ENCODE measurements at places on chromosomes 4 and X.

DNA sequence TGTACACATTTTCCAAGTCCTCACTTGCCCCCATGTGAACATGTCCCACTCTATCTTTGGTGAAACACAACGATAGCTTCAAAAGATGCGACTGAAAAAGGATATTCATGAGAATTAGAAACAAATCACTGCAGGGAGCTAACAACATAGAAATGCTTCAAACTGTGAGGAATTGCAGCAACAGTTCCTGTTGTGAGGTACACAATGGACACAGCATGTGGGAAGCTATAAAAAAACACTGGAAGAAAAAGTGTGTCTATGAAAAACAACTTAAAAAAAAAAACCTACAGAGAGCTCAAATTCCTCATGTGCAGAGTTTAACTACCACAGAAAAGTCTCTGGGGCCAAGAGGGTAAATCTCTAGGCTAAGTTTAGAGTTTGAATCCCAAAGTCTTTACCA lies 51.6 kb upstream of the BLTP1 start:
- DNase-seq: no peak

GRCh38 chr4:13309751-13310150 lies 174.4 kb downstream of the RAB28 start:
- no peak for DNase-seq

DNA sequence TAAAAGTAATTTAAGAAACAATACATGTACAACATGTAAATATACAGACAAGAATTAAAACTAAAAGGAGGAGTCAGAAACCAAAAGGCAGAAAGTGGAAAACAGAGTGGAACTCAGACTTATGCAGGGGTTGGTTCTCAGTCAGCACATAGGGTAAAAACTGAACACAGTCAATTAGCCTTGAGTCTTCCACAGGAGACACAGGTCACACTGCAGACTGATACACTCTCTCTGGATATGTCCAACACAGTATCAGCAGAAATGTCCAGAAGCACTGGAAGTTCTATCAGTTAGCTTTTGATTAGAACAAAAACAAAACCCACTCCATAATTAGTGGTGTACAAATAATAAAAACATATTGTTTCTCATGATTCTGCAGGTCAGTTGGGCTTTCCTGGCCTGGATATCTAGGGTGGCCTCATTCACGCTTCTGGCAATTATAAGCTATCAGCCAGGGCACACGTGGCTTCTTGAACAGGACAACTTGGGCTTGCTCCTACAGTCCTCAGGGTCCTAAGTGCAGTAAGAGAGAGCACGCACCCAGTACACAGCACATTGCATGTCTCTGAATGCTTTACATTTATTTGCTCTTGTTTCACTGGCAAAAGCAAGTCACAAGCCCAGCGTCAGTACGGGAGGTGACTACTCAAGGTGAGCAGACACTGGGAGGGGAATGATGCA lies 21.6 kb downstream of the TEC start:
- no peak for DNase-seq

- DNase-seq: no peak
Measured at GRCh38 chrX:127129510-127129909, 310.0 kb downstream of the PRR32 start.

- DNase-seq: no peak
Measured at GRCh38 chr4:29259556-29259955, 1460.6 kb upstream of the PCDH7 start.

DNA sequence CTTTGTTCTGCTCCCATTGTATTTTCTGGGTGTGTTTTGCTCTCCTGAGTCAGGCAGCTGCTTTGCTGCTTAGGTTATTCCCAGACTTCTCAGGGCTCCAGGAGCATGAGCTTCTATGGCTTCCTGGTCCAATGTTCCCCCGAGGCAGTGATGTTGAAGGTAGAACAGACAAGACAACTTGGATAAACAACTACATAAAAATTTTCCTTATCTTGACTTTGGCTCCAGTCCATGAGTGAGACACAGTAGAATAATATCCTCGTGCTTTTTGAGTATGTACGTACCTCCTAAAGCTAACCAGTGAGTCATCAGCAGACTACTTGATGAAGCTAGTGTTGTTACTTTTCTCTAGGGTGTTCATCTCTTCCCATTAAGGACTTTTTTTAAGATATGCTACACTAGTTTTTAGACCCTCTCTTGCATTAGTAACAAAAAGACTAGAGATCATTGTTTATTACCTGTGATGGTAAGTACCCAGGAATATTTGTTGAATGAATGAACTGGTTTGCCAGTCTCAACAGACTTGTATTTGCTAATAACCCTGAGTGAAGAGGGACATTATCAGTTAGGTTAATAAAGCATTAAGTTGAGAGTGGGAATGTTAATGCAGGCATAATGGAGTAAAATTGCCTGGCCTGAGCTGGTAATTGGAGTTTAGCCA lies 131.9 kb downstream of the FHIP1A start:
- DNase-seq: no peak

- DNase-seq: no peak
Measured at GRCh38 chrX:26442340-26442739, 226.4 kb downstream of the MAGEB5 start.

DNA sequence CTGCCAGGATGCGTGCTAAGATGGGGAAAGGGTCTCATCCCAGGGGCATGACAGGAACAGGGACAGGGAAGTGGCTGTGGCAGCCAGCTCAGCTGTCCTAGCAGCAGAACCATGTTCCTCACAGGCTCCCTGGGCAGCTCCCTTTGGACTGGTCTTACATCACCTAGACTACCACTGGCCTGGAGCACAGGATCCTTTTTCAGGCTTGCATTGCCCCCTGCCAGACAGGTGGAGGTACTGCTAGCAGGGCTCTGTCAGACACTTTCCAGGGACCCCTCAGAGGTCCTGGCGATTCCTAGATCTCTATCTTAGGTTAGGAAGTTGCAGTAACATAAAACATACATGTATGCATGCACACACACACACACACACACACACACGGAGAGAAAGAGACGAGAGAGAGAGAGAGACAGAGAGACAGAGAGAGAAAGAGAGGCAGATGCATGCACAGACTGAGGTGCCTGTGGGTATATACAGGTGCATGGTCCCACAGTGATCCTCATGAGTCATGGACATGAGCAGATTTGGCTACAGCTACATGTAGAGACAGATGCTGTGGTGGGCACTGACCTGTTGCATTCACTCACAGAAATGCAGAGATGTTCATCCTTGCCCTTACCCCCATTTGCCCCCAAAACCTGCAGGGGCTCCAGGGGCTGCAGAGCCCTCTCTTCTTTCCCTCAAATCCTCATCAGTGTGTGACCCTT lies 63.6 kb downstream of the STARD8 start:
- DNase-seq: peak; percentile 34

- DNase-seq: no peak
Measured at GRCh38 chrX:31459361-31459760, 387.5 kb upstream of the FTHL17 start.

GRCh38 chr4:187665086-187665485 lies 330.5 kb upstream of the ZFP42 start:
- no peak for DNase-seq

- no peak for DNase-seq
Measured at GRCh38 chr4:169098054-169098497, 88.0 kb upstream of the CBR4 start.

- no peak for DNase-seq
Measured at GRCh38 chr4:36088542-36088941, 155.8 kb downstream of the ARAP2 start.

- no peak for DNase-seq
Measured at GRCh38 chrX:136765821-136766356, 14.8 kb downstream of the ARHGEF6 start.

GRCh38 chrX:20007962-20008622 lies 17.2 kb upstream of the BCLAF3 start:
- no peak for DNase-seq

- DNase-seq: no peak
Measured at GRCh38 chrX:555725-556666, 74.6 kb upstream of the SHOX start.

- no peak for DNase-seq
Measured at GRCh38 chrX:30702736-30703135, 49.5 kb downstream of the GK start.

GRCh38 chrX:34656467-34656841 lies 631 bp downstream of the TMEM47 start:
- no peak for DNase-seq

DNA sequence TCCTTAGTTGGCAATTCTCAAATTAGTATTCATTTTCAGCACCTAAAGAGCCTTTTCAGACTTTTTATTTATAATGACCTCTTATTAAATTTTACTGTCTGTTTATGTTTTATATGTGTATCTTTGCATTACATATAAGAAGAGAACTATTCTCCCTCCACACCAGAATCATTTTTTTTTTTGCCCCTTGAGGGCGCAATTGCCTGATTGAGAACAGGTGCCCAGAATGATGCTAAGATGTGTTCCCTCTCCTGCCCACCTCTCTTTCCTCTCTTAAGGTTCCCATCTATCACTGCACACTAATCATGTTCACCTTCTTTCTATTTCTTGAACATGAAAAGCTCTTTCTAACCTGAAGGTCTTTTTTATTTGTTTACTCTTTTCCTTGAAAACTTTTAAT lies 44.2 kb upstream of the ADAM29 start:
- DNase-seq: no peak

DNA sequence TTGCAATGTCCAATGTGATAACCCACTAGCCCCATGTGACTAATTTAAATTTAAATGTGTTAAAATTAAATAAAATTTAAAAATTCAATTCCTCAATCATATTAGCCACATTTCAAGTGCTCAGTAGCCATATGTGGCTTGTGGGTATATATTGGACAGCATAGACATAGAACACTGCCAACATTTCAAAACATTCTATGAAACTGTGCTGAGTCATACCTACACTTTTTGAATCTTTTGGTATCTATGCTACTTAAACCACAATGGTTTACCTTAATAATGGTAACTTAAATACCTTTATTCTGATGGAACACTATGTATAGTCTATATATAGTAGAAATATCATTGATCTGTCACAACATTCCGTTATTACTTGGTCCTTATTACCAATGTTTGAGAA lies 223.4 kb upstream of the ATOH1 start:
- DNase-seq: no peak

DNA sequence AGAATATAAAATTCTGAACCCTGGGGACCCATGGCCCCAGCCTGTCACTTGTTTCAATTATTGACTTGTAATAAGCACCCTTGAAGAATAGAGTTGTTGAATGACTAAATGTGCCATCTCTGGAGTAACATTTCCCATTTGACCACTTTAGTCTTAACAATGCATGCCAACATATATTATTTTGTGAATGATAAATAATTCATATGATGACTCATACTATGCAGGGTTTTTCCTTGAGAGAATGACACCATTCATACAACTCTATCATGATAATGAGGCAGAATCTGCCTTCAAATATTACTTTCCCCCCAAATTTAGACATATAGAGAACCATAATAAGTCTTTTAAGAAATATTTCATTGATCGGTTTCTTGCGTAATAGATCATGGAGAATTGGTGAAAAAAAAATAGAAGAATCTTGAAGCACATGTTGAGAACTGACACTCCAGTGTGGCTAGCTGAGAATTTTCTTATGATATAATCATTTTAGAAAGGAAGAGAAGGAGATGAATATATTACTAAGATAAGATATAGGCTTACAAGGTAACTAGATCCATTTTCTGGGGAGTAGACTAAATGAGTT lies 404.5 kb downstream of the GRXCR1 start:
- no peak for DNase-seq

DNA sequence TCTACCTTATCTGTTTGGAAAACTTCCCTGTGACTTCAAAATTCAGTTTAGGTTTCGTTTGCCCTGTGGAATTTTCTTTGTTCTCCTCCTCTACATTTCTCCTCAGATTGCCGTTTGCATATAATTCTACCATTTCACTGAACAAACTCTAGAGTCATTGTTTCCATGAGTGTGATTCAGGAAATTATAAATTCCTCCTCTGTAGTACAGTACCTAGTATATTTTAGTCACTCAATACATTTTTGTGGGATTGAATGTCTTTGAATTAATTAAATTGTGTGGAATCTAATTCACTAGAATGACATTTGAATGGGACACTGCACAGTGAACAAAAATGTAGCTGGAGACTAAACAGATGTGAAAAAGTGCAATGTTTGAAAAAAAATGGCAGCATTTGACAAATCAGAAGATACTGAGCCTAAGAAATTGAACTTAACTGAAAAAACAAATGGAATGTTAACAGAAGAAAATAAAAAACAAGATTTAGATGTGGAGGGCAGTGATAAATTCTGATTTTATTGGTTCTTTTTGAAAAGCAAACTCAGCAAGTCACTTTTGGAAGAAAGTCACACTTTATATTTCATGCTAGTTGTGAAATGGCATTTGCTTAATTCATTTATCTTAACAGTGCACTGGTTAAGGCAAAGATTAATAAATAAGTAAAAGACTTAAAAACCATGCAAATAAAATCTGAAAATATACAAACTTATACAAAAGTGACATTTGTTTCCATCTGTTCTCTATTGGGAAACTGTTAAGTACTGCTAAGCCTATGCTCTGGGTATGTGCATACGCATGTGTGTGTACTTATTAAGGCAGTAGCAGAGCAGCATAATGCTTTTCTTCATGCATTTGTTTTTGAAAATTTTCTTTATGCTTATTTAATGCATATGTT lies 512.3 kb downstream of the FAT4 start:
- no peak for DNase-seq

DNA sequence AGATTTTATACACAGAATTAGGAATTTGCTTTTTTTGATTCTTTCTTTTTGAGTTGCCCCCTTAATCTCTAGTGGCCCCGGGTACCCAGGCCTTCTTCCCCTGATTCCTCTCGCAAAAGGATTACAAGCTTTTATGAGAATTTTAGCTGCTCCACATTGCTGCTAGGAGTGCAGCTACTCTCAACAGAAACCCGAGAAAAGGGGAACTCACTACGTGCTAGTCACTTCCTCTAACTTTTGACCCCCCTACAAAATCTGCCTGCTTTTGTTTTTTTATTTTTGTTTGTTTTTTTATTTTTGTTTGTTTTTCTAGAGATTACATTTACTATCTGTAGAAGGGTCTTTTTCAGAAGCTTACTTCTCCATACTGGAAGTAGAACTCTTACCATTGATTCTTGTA lies 64.1 kb downstream of the ZNF81 start:
- DNase-seq: no peak

- no peak for DNase-seq
Measured at GRCh38 chr4:124749421-124749820, 36.9 kb upstream of the ANKRD50 start.

DNA sequence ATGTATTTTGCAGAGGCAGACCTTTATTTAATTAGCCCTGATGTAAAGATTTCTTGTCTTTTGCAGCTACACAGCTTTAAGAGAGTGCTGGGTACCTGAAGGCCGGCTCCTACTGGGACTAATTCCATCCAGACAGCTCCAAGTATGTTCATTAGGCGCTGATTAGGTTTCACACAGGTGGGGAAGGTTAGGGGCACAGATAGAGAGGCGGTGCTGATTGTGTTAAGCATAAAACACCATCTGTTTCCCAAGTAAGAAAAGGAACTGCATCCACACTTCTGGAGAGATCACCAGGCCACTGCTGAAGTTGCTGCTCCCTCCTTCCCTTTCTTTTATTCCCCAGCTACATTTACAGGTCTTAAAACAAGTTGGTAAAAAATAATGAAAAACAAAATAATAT lies 349.5 kb downstream of the ZIC3 start:
- no peak for DNase-seq
